ENCODE measurements at places on chromosomes 12 and 14. TPM values are rescaled to one million over a fixed set of nuclear protein-coding genes. Genes with fewer than 3 reads are reported as not detected.

Gene LGR5
- not detected for total RNA-seq

Gene INSM2
- not detected for total RNA-seq

Gene CHMP4A
- total RNA-seq: 12.4 TPM

Gene LAG3
- 0.34 TPM for total RNA-seq

Gene RNASE7
- not detected for total RNA-seq

Gene MYO1H
- not detected for total RNA-seq

Gene SIX1
- under 0.01 TPM for total RNA-seq

Gene POU6F1
- 1.3 TPM for total RNA-seq

Gene SCNN1A
- not detected for total RNA-seq

Gene RPL41
- total RNA-seq: 2,567 TPM

Gene AMHR2
- not detected for total RNA-seq

Gene PMCH
- total RNA-seq: not detected

Gene GPR132
- not detected for total RNA-seq

Gene GLI1
- total RNA-seq: 0.15 TPM

Gene KCNJ8
- total RNA-seq: not detected
